ENCODE measurements at places on chromosomes 12 and 14.

DNA sequence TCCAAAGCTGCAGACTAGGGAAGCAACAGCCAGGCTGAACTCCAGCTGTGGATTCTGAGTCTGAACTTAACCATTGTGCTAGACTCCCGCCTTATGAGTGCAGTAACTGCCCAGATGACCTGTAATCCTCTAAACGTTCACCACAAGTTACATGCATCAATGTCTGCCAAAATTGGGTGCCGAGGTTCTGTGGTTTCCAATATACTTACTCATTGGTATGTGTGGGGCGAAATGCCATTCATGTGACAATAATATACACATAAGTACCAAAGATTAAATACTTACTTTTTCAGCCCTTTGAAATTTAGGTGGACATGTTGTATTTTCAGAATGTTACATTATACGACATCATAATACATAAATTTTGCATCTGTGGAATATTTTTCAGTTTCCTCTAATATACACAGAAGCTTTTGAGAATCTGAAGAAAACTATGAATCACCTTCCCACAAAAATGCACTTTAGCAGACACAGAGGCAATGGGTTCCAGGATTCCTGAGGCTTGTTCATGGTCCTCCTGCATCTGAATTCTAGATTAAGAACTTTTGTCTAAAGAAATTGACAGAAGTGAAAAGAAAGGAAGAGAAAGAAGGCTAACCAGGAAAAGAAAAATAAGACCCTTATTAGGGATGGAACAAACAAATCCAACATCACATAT, 31.7 kb downstream of the GRIP1 start:
- no peak for DNase-seq

GRCh38 chr14:105999361-106000028, 473.1 kb downstream of the TMEM121 start:
- DNase-seq, result peak; percentile 65

DNA sequence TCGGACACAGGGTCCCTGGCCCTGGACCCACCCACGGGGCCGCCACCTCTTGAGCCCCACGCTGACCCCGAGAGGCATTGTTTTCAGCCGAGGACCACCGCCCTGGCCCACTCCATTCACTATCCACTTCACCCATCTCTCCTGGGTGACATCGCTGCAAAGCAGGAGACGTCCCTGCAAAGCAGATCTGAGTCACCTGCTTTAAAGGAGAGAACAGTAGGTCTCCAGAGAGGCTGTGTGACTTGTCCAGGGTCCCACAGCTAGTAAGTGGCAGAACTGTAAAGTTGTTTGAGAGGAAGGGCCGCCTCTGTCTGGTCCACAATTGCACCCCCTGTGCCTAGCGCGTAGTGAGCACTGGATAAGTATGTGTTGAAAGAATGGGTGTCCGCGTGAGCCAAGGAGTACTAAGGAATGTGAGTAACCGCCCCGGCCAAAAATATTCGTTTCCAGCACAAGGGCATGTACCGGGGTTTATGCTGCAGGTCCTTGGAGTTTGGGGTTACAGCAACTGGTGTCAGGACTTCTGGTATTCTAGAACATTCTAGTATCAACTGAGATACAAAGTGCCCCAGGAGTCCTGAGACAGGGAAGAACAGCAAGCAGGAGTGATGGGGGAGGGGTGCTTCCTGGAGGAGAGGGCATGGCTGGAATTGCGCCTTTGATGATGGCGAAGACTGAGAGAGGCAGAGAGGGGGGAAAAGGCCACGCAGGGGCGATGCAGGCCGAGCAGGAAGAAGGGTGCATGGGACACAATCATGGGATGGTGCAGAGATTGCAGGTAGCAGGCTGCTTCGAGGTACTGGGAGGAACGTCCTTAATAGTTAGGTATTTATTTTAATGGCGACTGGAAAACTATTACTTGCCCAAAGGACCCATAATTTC, 91.1 kb downstream of the SCARB1 start:
- DNase-seq, result no peak

GRCh38 chr12:65972149-65972548, 147.9 kb downstream of the HMGA2 start:
- no peak for DNase-seq

- DNase-seq, result peak; percentile 39
These were observed 88.5 kb upstream of the METAP2 start for GRCh38 chr12:95385246-95386035.

GRCh38 chr14:73729556-73730265, 15.5 kb upstream of the PNMA1 start:
- no peak for DNase-seq

- no peak for DNase-seq
These were observed at the start of gene C14orf132 for GRCh38 chr14:96038920-96039632. Gene C14orf132 (plus strand): TSS chr14:96039362. CDS start chr14:96039501, 139 bp downstream.

- DNase-seq, result no peak
These were observed 157.0 kb upstream of the RMST start for GRCh38 chr12:97305651-97306050.

DNA sequence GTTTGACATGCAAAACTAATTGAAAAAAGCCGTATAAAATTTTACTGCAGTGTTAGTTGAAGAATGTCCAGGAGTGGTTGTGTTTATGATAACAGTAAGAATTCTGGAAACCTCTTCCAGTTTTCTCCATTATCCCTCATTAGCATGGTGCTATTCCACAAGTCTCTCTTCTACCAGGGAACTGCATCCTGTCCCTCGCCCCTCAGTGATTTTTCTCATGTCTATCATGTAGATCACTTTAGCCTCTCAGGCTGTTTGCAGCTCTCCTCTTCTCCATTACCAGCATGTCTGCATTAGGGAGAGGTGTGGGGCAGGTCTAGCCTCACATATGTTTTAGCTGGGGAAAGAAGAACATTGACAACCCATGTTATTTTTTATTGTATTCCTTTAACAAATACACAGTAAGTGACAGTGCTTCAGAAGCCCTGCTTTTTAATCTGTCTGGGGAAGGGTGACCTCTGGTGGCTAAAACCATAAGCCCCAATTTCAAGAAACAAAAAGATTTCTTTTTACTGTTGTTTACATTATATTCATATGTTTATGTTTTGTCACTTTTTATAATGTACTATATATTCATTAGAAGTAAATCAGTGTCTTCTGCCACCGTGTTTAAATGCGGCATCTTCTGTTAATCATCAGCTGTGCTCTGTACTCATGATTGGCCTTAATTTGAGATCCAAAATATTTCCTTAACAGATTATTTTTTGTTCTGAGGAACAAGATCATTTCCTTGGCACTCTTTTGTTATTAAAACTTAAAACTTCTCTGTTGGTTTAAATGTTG, 70.7 kb downstream of the RASSF8 start:
- peak; percentile 75 for DNase-seq

DNA sequence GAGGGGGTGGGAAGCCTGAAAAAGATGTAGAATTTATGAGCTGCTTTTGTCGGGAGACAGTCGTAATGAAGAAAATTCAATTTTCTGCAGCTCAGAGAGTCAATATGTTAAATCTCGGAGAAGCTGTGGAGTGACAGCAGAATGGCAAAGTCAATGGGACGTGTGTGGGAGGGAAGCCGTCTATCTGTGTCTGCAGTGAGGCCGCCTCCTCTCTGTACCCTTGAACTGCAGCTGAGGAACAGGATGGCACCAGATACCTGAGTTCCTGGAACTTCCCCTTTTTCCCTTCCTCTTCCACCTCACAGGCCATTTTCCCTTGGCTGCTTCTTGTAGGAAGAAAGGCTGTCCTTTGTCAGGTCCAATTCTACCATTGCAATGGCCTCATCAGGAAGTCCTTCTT, 9.3 kb upstream of the CALCOCO1 start:
- DNase-seq, result no peak

- DNase-seq, result no peak
These were observed 45.3 kb downstream of the FBXO34 start for GRCh38 chr14:55316564-55316963.

DNA sequence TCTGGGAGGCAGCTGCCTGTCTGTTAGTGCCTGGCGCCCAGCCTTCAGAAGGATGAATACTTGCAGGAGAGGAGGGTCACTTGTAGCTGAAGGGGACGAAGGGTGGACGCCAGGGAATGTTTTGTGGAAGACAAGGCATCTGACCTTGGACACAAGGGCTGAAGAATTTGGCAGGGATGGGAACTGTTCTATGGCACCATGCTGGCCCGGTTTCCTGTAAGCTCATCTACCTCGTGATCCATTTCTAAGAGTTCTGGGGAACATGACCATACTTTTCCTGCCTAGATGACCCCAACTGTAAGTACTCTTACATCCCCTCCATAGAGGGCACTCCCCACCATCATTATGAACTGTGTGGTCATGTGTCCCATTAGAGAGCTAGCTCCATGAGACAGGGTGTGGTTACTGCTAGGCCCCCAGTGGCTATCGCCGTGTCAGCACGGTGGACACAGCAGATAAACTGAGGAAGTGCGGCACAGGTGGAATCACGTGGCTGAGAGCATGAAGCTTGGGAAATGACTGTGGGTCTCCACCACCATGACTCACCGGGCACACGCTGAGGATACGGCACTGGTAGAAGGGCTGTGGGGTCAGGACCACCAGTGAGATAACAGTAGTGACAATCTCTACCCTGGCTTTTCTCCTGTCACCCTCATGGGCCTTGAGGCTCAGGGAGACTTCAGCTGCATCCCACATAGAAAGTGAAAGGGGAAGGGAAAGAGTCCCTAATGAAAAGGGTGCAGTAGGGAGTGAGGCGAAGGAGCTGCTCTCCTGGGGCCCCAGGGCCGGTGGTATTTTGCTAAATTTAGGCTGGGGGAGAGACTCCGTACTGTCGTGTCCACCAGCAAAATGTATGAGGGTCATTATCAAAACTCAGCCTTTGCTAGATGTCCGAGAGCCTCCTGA, 252.6 kb downstream of the FOXN3 start:
- peak; percentile 51 for DNase-seq

DNA sequence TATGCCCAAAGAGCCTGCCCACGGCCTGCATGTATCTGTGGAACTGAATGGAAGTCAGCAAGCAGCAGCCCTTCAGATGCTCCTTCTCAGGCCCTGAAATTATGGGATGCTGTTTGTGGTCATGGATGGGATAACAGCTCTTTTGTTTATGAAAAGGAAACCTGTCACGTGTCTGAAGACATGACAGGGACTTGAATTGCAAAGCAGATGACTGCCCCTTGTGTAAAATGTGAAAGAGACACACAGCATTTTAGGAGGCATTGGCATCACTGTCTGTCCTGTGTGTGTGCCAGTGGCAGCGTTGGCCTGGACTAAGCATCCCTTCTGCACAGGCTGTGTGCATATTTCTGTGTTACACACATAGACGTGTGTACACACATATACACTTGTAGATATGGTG, 192.1 kb downstream of the VRK1 start:
- DNase-seq, result no peak

DNA sequence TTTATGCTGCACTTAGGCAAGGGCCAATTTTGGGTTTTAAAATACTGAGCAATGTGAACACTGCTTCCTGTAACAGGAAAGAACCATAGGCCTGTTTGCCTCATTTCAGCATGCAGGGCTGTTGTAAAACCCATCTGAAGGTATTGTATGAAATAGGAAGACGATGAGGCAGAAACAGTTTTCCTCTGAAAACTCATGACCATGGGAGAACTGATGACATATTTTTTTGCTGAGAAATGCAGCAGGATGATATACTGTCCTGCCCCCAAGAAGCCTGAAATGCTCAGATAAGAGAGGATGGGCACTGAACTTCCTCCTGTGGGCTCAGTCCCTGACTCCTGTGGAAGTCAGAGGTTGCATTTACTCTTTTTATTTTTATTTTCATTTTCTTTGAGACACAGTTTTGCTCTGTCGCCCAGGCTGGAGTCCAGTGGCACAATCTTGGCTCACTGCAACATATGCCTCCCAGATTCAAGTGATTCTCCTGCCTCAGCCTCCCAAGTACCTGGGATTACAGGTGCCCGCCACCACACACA, 17.4 kb downstream of the PYGL start:
- DNase-seq, result peak; percentile 94

DNA sequence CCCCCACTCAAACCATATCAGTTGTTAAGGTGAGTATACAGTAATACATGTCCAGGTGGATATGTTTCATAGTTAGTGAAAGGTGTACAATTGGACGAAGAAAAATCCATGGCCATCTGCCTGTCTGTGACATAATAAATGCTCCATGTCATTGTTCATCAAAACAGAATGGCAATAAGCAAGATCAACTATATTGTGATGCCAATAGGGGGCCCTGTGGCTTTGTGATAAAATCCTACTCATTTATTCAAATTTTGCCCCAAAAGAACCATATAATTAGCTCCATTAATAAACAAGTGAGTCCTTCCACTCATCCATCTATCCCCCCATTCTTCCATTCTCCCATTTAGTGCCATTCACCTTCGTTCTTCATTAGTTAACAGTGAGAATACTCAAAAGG, 102.0 kb downstream of the MGST1 start:
- DNase-seq, result no peak

DNA sequence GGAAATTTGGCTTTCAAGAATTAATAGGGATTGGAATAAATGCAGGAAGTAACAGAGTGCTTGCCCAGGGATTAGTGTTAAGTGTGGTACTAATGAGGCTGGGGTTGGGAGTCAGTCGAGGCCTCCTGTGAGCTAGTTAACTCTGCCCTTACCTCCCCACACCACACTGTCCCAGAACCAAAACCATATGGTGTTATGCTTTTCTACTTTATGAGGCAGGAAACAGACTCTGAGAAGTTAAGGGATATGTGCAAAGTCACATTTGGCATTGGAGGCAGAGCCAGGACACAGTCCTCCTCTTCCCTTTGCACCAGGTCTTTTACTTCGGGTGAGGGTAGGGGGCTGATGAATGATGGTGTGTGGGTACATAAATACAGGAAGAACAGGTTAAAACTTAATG, 41.9 kb downstream of the PELI2 start:
- no peak for DNase-seq

GRCh38 chr12:94305130-94305957, 154.3 kb downstream of the CEP83 start:
- peak; percentile 63 for DNase-seq

DNA sequence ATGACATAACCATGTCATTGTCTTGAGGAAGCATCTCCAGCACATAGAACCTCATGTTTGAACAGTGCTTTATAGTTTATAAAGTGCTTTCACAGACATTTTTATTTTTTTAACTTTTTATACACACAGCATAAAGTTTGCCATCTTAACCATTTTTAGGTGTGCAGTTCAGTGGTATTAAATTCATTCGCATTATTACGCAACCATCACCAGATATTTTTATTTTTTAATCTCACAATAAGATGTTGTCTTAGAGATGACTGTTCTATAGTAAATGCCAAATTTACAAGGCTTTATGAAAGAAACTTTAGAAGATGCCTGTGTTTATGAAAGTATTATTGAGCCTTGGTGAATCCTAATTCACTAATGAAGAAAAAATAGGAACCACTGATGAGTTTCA, 19.9 kb downstream of the CYP46A1 start:
- no peak for DNase-seq

All from OCI-M1 (cell line).